ENCODE measurements at places on chromosomes 3 and 15.

GRCh38 chr3:106758459-106758858 lies 618.8 kb upstream of the CCDC54 start:
- no peak for DNase-seq

DNA sequence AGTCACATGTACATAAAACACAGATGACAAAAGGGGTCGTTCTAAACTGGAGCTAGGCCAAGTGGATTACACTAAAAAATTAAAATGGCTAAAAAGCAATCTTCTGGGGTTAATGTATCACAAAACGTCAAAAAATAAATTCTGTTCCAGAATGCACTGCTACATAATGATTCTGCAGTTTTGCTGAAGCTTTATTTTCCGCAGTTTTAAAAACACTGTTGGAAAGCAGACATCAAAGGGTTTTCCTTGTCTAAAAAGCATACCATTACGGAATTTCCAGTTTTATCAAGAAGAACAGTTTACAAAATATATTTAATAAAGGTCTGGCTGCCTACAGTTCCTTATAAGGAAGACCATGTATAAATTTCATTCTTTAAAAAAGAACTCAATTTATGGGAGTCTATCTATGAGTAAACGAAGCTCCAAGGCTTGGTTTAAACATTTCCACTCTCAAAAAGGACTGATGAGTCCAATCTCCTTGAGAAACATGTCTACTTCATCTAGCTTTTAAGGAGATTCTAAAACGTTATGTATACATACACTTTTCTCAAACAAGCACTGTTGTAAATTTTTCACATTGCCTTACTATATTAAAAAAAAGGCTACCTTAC lies 1.3 kb downstream of the DMXL2 start:
- no peak for DNase-seq

GRCh38 chr3:170367797-170368196 lies 10.3 kb downstream of the SKIL start:
- DNase-seq = no peak

DNA sequence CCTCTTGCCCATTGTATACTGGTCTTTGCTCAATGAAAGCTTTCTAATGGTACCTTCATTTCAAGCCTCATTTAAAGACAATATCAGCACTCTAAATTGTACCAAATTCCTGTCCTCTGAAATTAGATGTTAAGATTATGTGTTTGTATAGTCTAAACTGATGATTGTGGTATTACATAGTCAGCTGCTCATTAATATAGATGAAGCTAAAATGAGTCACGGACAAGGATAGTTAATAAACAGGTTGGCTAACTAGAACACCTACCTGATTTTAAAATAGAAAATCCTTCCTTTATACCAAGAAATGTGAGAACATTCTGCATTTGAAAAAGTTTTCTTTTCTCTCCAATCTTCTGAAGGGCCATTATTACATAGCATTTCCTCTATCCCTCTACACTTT lies 2.9 kb downstream of the PRKCI start:
- no peak for DNase-seq

DNA sequence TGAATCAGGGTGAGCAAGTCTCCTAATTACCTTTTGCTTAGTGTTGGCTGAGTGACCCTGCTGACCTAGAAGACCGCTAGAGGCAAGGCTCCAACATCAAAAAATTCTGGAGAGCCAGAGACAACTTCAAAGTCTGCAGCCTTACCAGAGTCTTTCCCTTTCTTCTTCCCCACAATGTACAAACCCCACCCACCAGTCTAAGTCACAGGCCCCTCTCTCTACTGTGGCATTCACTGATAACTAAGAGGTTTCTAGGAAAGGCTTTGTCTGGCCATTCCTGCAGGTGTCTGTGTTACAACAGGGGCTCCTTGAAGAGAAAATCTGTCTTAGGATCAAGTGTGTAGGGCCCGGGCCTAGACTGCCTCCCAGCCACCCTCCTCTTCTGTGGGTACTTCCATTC lies 525 bp downstream of the MYH15 start:
- no peak for DNase-seq

- DNase-seq = no peak
These were observed 481 bp upstream of the DYNC1LI1 start for GRCh38 chr3:32571192-32571485.

DNA sequence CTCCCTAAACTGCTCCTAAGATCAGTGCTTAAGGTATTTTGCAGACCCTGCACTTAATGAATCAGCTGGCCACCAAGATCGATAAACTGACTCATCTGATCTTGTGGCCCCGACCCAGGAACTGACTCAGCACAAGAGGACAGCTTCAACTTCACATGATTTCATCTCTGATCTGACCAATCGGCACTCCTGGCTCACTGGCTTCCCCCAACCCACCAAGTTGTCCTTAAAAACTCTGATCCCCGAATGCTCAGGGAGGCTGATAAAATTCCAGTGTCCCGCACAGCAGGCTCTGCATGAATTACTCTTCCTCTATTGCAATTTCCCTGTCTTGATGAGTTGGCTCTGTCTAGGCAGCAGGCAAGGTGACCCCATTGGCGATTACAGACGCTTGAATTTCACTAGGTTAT lies 13.5 kb downstream of the HTR3E start:
- DNase-seq = no peak

GRCh38 chr3:164375538-164375937 lies 702.8 kb downstream of the SI start:
- no peak for DNase-seq

- no peak for DNase-seq
These were observed 509.5 kb downstream of the NTRK3 start for GRCh38 chr15:87747087-87747486.

DNA sequence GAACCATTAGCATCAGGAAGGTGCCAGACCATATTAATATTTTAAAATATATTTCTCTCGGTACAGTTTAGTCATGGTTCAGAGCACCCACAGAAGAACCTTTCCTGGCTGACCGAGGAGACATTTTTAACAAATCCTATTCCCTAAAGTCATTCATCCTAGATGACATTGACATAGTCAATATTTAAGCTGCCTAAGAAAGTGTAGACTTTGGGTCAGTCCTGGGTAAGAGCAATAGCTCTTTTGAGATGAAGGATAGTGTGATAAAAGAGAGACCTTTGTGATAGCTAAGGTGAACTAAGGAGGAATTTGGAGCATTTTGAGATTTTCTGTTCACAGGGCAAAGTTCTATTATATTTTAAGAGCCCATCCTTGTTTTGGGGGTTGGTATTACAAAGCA lies 47.5 kb downstream of the ZNF609 start:
- DNase-seq = no peak

- DNase-seq = no peak
These were observed 242.0 kb downstream of the SHQ1 start for GRCh38 chr3:72606005-72606800.
